ENCODE measurements at places on chromosomes 1 and 21.

DNA sequence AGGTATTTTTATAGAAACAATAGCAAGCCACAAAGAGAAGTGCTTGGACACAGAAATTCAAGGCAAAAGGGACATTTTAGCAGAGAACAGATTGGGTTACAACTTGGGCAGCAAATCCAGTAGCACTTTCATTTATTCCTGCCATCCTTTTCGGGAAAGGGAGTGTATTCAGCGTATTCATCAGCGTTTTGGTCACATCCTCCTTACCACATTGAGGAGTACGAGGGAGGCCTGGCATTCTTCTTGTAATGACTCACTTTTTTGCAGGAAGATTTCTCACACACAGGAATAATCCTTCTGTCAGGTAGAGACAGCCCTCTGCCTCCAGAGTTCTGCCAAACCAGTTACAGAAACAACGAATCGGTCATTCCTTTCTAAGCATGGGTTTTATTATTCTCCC is 18.1 kb upstream of the FAM78B start:
- no peak for DNase-seq

GRCh38 chr1:111320066-111320879 is 29.6 kb downstream of the CHIA start:
- no peak for DNase-seq

DNA sequence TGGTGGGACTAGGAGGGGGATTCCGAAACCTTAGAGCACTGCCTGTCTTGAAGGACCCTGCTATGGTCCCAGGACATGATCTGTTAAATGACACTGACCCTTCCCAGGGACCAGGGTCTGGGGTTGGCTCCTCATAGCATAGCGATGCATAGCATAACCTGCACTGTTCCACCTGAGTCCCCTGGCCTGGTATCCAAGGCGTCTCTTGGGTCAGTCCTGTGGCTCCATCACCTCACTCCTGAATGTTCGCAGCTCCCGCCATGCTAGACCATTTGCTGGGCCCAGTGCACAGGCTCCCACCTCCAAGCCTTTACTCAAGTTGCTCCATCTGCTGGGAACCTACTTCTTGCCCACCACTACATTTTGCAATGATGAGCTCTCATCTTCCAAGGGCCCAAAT is 39.0 kb upstream of the MAGOH start:
- DNase-seq = no peak

DNA sequence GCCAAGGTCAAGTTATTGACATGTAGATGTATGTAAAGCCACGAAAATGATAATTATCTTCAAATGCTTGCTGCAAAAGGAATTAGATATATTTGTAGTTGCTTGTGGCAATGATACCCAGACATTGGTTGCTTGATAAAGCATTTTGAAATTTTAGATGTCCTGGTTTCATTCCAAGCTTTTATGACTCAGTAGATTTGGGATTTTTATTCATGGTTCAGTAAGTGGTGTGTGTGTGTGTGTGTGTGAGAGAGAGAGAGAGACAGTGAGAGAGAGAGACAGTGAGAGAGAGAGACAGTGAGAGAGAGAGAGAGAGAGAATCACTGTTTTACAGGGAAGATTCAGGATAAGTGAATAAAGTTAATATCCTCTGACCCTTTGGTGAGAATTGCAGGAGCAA is 498.2 kb upstream of the C1orf87 start:
- DNase-seq = no peak

DNA sequence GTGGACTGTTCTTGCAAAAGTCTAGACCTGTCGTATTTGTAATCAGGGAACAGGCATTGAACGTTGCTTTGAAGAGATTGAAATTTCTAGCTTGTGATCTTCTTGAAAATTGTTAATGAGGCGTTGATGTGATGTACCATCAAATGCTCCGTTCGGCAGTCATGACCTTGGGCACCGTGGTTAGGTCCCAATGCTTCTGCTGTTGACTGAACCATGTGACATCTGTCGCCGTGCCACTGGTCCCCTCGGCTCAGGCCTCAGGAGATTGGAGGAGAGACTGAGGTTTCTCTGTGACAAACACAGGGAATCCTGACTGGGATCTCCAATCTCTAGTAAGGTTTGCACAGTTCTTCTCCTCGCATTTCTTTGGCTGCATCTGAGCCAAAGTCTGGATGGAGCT is 18.1 kb upstream of the KCNAB2 start:
- DNase-seq = no peak

- DNase-seq = no peak
Observed at GRCh38 chr1:213693864-213694263, 293.9 kb upstream of the PROX1 start.

- DNase-seq = no peak
Observed at GRCh38 chr1:229882621-229883020, 184.4 kb upstream of the GALNT2 start.

DNA sequence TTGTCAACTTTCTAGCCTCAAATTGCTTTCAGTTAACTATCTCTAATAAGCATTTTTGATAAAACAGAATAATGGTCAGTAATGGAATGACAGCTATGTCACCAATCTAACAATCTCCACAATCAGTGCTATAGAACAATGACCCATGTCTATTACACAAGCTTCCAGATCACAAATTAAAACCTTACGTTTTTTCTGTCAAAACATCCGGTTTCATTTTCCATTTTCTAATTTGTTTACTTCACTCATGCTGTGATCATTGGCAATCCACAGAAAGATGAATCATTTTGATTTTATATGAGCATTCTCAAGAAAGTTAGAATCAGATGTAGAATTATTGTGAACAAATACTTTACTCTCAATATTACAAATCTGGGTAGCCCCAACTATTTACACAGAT is 80.3 kb downstream of the KCNT2 start:
- DNase-seq = no peak

DNA sequence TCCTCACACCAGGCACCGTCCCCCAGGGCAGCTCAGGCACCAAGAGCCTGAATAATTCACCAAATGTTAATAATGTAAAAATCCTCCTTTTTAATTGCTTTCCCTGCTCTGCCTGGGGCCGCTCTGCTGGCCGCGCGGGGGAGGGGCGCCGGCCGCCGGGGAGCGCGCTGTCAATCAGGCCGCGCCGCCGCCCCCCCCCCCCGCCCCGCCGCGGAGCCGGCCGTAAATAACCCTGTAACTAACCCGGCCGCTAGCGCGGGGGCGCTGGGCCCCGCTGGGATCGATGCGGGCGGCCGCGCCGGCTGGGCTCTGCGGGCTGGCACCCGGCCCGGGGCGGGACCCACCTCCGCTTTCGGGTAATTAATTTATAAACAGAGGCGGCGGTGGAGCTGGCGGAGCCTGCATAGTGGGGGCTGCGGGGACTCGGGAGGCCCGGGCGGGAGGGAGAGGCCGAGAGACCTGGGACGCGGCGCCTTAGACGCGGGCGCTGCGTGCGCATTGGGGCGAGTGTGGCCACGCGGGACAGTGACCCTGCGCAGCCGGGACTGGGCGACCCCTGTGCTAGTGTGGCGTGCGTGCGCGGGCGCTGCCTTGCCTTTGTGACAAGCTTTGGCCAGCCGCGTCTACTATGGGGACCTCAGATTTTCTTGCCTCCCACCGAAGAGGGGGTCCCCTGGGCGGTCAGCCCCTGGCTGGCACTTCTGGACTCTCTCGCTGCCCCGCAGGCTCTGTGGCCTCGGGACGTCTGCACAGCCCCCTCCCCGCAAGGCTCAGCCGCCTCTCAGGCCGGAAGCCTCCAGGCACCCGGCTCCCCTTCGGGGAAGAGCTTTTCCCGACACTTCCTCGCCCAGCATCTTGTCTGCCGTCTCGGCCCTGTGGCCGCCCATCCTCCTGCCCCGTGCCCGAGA is 16.6 kb downstream of the SAMD11 start:
- DNase-seq = no peak

Data from T follicular helper cell (primary cell).